ENCODE measurements at places on chromosomes 7 and 10. TPM values are rescaled to one million over a fixed set of nuclear protein-coding genes. Genes with fewer than 3 reads are reported as not detected.

DNA sequence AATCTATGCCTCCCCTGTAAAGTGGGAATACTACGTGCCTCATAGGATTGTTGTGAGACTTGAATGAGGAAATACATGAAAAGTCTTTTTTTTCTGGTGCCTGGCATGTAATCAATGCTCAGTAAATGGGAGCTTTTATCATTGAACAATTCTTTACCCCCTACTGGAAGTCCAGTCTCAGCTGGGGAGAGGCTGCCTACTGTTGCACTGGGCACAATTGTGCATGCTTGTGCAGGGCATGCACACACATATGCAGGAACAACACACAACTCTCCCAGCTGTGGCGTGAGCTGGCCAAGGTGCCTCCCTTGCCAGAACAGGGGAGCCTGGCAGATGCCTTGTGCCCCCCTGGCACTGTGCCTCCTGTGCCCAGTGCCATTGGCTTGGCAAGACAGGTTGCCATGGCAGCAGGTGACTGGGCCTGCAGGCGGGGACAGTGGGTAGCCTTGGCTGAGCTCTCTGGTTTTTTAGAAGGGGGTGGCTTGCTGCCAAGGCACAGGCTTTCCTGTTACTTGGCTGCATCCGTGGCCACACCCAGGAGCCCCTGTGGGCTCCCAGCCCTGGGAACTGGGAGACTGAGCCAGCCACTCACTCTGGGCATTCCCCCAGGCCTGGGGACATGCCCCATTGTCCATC, 16.1 kb upstream of the PALD1 start:
- H3K4me1 ChIP-seq = no peaks in the 10 kb centered on the region
- H3K36me3 ChIP-seq = no peaks in the 10 kb centered on the region
- DNase-seq = no peak
- H3K27ac ChIP-seq = no peak overlapping the region
- H3K27me3 ChIP-seq = peaks cover 43% of the 10 kb centered on the region

NPSR1 gene
- not detected for total RNA-seq

EVX1 gene
- total RNA-seq = not detected

LRRC4 gene
- 15.9 TPM for total RNA-seq

- no peak for DNase-seq
- H3K27me3 ChIP-seq = no peaks in the 10 kb centered on the region
- no peaks in the 10 kb centered on the region for H3K36me3 ChIP-seq
- H3K4me1 ChIP-seq = peaks cover 9% of the 10 kb centered on the region
- no peak overlapping the region for H3K27ac ChIP-seq
- no peak overlapping the region for H3K4me3 ChIP-seq
These were observed 108.1 kb downstream of the PTN start for GRCh38 chr7:137235434-137235833.

Measured in progenitor cell of endocrine pancreas (in vitro differentiated cells).